Memory B cell (primary cell): ENCODE measurements at places on chromosomes 16 and 17.
A peak's percentile ranks its signal among the peaks of the same experiment; 100 is the strongest.

DNA sequence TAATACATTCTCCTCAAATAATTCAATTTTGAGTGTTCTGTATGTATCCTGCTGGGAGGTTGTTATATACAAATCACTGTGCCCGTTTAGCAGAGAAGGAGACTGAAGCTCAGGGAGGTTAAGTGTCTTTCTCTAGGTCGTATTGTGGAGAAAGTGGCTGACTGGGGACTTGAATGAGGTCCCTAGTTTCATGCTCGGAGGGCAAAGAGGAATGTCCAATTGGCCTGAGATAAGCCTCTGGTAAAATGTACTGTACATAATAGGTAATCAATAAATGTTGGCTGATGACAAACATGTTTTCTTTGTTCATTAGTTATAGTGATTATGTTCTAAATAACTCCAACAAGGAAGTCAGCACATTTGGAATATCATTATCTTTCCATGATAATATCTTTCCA, 442.6 kb downstream of the UTP18 start:
- H3K27ac ChIP-seq, result no peak overlapping the region
- no peaks in the 10 kb centered on the region for H3K36me3 ChIP-seq
- no peak for DNase-seq
- no peak overlapping the region for H3K4me3 ChIP-seq

- no peak overlapping the region for H3K4me3 ChIP-seq
- peaks cover 7% of the 10 kb centered on the region for H3K36me3 ChIP-seq
- H3K27ac ChIP-seq, result no peak overlapping the region
- peaks cover 38% of the 10 kb centered on the region for H3K4me1 ChIP-seq
- DNase-seq, result no peak
These were observed 165.1 kb downstream of the XYLT1 start for GRCh38 chr16:17305694-17306093.

DNA sequence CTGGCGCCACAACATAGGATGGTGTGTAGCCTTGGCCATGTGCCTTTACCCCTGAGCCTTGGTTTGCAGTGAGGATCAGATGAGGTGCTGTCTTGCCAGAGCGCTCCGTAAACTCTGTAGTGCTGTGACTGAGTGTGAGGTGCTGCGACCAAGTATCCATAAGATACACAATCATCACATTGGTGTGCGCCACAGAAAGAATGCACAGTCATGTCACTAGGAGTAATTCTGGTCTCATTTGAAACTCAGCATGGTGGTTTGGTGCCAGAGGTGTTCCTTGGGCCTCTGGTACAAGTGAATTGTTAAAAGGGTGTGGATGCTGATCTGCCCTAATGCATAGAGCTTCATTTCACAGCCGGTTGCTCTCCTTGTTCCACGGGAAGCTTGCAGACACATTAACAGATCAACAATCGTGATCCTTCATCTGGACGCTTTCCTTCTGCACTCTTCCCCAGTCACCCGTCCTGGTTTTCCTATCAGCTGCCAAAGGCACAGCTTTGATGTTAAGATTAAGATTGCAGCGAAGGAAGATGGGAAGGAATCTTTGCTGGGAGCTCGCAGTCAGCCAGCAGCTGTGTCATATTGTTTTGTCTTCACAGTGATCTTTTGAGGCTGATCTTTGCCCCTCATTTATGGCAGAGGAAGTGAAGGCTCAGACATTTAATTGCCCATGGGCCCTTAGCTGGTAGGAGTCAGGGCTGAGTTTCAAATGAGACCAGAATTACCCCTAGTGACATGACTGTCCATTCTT, 79.1 kb downstream of the KSR1 start:
- H3K4me1 ChIP-seq, result peaks cover 20% of the 10 kb centered on the region
- no peak overlapping the region for H3K4me3 ChIP-seq
- no peaks in the 10 kb centered on the region for H3K36me3 ChIP-seq
- H3K27ac ChIP-seq, result no peak overlapping the region
- no peak for DNase-seq

DNA sequence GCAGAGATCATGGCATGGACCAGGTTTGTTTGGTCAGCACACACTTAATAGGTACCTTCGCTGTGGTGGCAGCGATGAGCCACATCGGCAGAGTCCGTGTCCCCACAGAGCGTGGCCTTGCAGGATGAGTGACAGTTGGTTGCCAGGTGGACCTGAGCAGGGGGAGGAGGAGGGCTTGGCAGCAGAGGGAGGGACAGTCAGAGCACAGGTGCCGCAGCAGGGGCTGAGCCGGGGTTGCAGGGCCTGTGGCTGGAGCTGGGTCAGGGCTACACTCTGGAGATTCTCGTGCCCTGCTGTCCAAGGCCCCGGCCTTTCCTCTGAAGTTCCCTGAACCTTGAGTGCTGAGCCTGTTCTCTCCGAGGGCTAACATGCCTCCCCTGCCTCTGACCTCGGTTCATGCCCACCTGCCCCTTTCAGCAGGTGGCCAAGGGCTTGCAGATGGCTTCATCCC, 24.8 kb downstream of the POLR3E start:
- H3K36me3 ChIP-seq, result peaks cover 30% of the 10 kb centered on the region
- DNase-seq, result no peak
- peaks cover 2% of the 10 kb centered on the region for H3K4me1 ChIP-seq
- no peak overlapping the region for H3K4me3 ChIP-seq

DNA sequence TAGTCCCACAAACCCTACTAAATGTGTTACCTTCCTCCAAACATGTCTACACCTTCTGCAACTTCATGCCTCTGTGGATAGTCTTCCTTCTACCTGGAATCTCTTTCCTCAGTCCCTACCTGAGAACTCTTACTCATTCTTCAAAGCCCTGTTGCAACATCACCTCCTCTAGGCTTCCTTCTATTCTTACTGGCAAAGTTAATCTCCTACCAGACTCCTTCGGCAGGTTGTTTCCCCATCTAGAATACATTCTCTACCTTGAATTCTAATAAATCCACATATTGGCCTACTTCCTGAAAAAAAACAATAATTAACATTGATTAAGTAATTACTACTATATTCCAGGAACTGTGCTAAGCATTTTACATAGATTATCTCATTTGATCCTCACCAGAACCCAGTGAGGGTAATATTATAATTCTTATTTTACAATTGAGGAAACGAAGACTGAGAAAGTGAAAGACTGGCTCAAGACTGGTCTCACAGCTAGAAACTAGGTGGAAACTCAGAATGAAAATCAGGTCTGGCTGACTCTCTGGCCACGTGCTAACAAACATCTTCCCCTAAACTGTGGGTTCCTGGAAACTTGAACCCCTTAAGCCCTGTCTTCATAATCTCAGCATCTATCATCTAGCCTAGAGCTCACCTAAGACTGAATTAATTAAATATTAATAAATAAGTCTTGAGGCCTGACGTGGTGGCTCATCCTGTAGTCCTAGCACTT, 4.6 kb upstream of the STAT3 start:
- H3K4me1 ChIP-seq, result peaks cover 17% of the 10 kb centered on the region
- peak overlapping the region; percentile 32 for H3K27ac ChIP-seq
- no peaks in the 10 kb centered on the region for H3K36me3 ChIP-seq
- no peak overlapping the region for H3K4me3 ChIP-seq
- DNase-seq, result no peak

DNA sequence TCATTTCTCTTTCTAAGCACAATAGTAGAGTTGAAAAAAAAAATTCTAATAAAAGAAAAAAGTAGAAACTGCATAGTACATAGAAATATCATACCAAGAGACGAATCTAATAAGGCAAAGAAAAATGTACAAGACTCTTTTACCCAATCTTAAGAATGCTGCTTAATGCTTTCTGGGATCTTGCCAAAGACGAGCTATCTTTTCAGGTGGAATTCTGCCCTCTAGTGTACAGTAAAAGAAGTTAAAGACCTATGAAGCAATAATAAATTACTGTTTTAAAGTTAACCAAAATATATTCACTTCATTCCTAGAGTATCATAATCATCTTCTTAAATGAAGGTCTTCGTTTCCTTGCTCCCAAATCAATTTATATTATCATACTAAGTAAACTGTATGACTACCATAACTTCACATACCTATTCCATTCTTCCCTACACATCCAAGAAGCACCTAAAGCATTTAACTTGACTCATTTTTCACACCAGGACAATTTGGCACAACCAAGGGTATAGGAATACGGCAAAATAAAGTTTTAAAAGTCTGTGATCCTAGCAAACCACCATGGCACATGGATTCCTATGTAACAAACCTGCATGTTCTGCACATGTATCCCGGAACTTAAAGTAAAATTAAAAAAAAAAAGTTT, 47.7 kb downstream of the CFDP1 start:
- peaks cover 20% of the 10 kb centered on the region for H3K36me3 ChIP-seq
- H3K4me3 ChIP-seq, result no peak overlapping the region
- peaks cover 2% of the 10 kb centered on the region for H3K4me1 ChIP-seq
- H3K27ac ChIP-seq, result no peak overlapping the region
- no peak for DNase-seq

DNA sequence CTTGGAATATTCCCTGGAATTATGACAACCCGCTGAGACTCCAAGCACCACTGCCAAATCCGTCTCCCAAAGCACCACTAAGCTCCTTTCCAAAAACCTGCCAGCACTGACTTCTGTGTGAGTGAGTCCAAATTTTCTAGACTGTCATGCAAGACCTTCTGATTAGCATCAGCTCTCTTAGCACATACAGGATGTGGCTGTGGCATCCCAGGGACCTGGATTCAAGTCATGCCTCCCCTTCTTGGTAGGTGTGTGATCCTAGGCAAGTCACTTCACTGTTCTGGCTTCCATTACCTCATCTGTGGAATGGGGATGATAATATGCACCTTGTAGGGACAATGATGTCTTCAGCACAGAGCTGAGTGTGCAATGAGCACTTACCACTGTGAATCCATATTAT, 38.3 kb upstream of the USP7 start:
- no peaks in the 10 kb centered on the region for H3K36me3 ChIP-seq
- no peak overlapping the region for H3K4me3 ChIP-seq
- no peak for DNase-seq
- no peaks in the 10 kb centered on the region for H3K4me1 ChIP-seq

- H3K27me3 ChIP-seq, result peaks cover 1% of the 10 kb centered on the region
- peaks cover 4% of the 10 kb centered on the region for H3K4me1 ChIP-seq
- no peak for DNase-seq
- no peaks in the 10 kb centered on the region for H3K36me3 ChIP-seq
These were observed 29.3 kb downstream of the TBC1D16 start for GRCh38 chr17:80006339-80006720.

- H3K4me3 ChIP-seq, result no peak overlapping the region
- H3K27me3 ChIP-seq, result peaks cover 11% of the 10 kb centered on the region
- H3K27ac ChIP-seq, result no peak overlapping the region
- peaks cover 2% of the 10 kb centered on the region for H3K36me3 ChIP-seq
- H3K4me1 ChIP-seq, result peaks cover 5% of the 10 kb centered on the region
These were observed 40.4 kb downstream of the ABCC6 start for GRCh38 chr16:16182918-16183317.

DNA sequence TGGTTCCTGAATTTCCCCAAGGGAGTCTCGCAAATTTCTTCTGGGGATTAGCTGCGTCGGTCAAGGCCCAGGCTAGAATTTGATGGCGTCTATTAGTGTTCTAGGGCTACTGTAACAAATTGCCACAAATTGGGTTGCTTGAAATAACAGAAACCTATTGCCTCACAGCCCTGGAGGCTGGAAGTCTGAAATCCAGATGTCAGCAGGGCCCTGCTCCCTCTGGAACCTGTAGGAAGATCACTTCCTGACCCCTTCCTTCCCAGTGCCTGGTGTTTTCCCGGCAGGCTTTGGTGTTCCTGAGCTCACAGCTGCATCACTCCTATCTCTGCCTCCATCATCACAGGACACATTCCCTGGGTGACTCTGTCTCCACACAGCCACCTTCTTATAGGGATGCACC, 24.4 kb downstream of the DHRS7C start:
- no peak overlapping the region for H3K4me3 ChIP-seq
- H3K27me3 ChIP-seq, result peaks cover 10% of the 10 kb centered on the region
- no peak for DNase-seq
- no peaks in the 10 kb centered on the region for H3K4me1 ChIP-seq

DNA sequence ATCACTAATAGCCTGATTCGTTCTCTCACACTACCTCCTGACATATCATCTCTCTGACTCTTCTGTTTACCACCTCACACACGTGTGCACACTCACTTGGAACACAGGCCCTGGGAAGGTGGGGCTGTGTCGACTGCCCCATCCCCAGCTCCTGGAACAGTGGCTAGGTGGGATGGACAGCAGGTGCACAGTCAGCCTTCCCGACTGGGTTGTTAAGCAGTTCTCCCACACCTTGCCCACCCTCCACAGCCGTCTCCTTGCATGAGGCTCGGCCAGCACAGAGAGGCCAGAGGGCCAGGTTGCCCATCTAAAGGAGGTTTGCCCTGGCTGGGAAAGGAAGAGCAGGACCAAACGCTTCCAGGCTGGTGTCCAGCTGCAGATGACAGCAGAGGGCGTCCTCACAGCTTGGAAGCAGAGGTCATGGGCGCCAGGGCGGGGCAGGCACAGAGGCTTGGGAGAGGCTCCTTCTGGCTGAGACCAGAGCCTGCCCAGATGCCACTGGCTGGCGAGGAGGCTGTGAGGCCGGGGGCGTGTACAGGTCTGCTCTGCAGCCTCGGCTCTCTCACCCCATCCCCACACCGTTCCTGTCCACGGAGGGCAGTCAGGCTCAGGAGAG, 92.8 kb downstream of the AMFR start:
- no peak overlapping the region for H3K4me3 ChIP-seq
- H3K27ac ChIP-seq, result no peak overlapping the region
- peaks cover 4% of the 10 kb centered on the region for H3K27me3 ChIP-seq
- H3K36me3 ChIP-seq, result no peaks in the 10 kb centered on the region

- H3K4me3 ChIP-seq, result peak overlapping the region; percentile 74
- DNase-seq, result peak; percentile 23
- peaks cover 7% of the 10 kb centered on the region for H3K4me1 ChIP-seq
- H3K27ac ChIP-seq, result peak overlapping the region; percentile 63
- peaks cover 25% of the 10 kb centered on the region for H3K27me3 ChIP-seq
These were observed 166.8 kb downstream of the MAP2K6 start for GRCh38 chr17:69581061-69581961.

DNA sequence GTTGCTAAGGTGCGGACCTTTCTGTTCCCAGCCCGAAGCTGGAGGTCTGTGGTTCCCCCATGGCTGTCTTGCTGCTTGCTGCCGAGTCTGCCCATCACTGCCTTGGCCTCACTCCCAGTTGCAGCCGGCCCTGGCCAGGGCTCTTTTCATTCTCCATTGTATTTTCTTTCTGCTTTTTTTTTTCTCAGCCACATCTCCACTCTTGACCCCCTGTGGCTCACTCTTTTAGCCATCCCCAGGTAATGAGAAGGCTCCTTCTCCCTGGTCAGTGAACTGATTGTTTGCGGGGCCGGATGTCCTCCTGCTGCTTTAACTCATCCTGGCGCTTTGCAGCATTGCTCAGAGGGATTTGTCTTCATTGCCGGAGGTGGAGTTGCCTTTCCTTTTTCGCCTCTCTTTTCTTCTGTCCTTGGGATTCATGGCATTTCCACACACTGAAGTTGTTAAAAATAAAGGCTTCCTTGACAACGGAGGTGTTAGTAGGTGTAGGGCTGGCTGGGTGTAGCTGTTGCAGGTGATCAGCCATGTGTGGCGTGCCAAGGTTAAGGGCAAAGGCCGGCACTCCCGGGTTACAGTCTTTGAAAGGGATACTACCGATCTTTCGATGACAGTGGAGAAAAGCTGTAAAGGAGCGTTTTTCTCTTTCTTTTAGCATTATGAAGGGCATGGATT, 34.1 kb downstream of the MAP2K6 start:
- H3K4me1 ChIP-seq, result peaks cover 36% of the 10 kb centered on the region
- H3K27me3 ChIP-seq, result no peaks in the 10 kb centered on the region
- no peak overlapping the region for H3K27ac ChIP-seq
- H3K36me3 ChIP-seq, result peaks cover 5% of the 10 kb centered on the region
- H3K4me3 ChIP-seq, result no peak overlapping the region
